ENCODE measurements at places on chromosomes 5 and 9.

DNA sequence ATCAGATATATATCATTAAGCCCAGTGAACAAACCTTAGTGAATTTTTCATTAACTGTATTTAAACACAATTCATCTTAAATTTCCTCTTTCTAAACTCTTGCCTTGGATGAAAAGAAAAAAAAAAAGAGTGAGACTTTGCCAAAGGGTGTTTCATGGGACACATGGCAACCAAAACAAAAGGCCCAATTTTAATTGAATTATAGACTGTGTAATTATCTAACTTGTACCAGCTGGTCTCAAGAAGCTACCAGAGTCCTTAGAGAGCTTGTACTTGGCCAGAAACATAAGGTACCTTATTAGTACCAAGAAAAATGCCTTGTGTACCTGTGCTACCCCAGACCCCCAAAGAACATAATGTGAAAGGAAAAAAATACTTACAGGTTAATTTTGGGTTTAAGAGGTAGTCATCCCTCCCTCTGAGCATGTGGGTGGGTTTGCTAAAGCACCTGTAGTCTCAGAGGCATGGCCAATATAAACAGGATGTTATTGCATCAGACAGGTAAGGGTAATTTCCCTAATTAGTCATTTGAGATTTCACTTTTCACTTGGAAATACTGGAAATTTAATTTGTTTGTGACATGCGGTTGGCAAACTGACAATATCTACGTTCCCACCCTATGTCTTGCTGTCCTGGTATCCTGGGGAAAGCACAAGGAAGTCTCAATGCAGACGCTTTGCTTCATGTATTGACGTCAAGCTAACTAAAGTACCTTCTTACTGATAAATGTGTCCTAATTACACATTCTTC, 90.1 kb downstream of the SNCAIP start:
- DNase-seq: no peak

GRCh38 chr5:36585701-36586100, 20.7 kb upstream of the SLC1A3 start:
- DNase-seq: no peak

GRCh38 chr9:74500584-74500924, 3.4 kb downstream of the RORB start:
- no peak for DNase-seq

GRCh38 chr9:83583151-83584014, 39.6 kb upstream of the IDNK start:
- peak; percentile 5 for DNase-seq

- no peak for DNase-seq
These were observed 213.6 kb downstream of the PAX5 start for GRCh38 chr9:36820392-36820861.

DNA sequence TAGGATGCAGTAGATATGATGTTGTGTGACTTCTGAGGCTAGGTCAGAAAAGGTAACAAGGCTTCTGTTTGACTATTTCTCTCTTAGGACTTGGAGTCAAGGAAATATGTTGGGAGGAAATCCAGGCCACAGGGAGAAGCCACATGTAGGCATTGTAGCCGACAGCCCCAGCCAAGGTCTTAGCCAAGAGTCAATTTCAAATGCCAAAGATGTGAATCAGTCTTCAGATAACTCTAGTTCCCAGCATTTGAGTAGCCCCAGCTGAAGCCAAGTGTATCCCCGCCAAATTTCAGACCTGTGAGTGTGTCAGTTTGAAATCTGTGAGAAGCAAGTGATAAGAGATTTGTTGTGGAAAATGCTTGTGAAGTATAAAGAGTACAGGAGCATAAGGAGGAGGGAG, 38.1 kb upstream of the ISL1 start:
- DNase-seq: no peak

DNA sequence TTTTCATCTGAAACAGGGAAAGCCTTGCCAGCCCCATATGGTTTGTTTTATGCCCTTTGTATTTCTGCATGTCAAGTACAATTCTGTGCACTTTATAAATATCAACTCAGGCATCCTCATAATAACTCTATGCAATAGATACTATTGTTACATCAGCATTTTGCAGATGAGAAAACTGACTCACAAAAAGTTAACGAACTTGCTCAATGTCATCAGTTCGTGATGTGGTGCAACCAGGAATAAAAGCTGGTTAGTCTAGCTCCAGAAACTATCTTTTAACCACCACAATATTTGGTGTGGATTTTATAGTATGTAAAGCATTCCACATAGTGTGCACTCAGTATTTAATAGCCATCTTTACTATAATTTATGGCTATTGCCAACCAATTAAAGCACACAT, 134.9 kb downstream of the MRPS30 start:
- DNase-seq: no peak

- no peak for DNase-seq
These were observed 250.7 kb downstream of the KCTD16 start for GRCh38 chr5:144421411-144421810.

- no peak for DNase-seq
These were observed 272.7 kb upstream of the MVB12B start for GRCh38 chr9:126053913-126054312.

DNA sequence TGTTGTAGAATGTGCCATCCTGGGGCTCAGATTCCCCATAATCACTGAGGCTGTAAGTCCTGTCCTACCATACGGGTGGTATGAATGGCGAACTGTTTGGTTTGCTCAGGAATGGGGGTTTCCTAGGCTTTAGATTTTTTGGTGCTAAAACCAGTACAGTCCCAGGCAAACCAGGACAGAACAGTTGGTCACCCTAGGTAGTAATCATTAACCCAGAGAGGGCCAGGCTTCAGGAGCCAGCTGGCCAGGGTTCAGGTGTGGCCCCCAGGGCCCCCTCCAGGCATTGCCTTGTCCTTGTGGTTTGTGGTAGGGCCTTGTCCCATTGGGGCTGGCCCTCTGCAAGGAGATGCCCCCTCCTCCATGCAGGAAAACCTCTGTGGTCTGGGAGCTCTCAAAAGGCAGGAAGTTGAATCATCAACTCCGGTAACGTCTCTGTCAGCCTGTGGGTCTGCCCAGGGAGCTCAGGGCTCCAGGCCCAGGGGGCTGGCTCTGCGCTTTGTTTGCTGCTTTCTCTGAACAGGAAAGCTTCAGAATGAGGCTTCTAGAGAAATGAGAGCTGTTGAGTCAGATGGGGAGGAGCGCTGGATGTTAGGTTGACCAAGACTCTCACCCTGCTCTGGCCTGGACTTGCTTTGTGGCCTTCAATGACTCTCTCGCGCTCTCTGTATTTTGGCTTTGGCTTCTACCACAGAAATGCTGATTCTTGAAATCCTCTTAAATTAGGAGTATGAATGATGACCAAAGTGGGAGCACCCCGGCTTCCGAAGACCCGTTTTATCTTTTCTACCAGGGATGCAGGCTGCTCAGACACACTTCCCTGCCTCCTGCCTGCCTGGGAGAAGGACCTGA, 22.2 kb upstream of the JADE2 start:
- peak; percentile 62 for DNase-seq

- no peak for DNase-seq
These were observed 14.0 kb downstream of the IL33 start for GRCh38 chr9:6229619-6230018.

DNA sequence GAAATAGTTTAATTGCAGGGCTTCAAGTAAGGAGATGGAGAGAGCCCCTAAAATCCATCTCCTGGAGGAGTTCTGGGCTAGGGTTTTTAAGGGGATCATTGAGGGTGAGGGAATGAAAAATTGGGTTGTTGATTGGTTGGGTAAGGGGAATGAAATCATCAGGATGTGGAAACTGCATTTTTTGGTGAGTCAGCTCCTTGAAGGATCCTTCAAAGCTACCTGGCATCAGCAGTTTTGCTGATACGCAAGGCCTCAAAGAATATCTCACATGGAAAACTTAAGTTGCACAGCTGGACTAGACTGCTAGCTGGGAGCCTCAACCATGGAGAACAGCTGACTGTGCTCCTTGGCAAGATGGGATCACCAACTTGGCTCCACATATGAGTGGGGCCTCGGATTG, 136.7 kb downstream of the FGF10 start:
- no peak for DNase-seq

DNA sequence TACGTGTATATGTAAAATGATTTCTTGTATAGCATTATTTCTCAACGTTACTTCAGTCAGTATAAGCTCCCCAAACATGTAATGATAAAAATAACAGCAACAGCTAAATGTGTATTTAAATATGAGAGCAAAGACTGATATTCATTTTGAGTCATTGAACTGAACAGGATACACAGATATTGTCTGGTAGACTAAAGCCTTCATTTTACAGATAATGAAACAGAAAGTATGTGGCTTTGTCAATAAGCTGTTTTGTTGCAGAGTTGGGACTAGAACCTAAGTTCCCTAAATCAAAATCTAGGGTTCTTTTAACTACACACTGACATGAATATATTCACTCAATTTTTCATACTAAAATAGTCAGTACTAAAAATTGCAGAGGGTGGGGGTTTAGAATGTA, 80.4 kb upstream of the MARCHF11 start:
- no peak for DNase-seq

GRCh38 chr5:37448941-37449340, 69.8 kb downstream of the WDR70 start:
- DNase-seq: no peak

DNA sequence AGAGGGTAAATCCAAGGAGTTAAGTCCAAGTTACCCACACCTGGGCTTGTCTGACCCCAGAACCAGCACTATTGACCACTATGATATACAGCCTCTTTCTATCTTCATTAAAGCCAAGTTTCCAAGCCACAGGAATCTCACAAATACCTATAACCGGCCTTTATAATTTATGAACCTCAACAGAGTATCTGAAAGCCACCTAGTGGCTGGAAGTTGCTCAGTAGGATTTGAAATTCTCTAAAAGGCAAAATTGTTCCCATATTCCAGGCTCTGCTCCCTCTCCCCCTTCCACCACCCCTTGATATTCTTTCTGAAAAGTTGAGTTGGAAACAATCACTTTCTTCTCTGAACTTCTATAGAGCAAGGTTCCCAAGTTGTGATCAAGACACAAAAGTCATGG, 106.4 kb upstream of the GPR151 start:
- DNase-seq: no peak

DNA sequence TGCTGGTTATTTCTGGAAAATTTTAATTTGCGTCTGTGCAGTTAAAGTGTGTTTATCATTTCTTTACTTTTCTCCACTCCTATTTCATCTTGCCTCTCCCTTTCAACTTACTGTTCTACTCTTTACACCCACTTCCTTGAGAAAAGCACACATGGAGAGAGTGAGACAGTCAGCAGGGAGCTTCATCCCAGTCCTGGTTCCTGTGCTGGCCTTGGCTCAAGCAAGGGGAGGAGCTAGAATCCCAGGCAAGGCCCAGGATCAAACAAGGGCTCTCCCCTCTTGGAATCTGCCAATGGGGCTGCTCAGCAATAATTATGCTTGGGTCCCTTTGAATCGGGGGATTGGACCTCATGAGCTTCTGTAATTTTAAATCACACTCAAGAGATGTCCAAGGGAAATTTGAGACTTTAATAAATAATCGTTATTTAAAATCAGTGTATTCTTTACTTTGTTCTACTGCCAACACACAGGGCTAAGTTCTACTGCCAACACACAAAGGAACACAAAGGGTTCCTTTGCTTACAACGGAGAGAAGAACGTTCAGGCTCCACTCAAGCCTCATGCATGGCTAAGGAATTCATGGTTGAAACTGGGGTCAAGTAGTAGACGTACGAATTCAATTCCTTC, 439.3 kb upstream of the DAB2 start:
- DNase-seq: no peak

GRCh38 chr9:77847626-77848025, 184.0 kb downstream of the GNAQ start:
- no peak for DNase-seq

DNA sequence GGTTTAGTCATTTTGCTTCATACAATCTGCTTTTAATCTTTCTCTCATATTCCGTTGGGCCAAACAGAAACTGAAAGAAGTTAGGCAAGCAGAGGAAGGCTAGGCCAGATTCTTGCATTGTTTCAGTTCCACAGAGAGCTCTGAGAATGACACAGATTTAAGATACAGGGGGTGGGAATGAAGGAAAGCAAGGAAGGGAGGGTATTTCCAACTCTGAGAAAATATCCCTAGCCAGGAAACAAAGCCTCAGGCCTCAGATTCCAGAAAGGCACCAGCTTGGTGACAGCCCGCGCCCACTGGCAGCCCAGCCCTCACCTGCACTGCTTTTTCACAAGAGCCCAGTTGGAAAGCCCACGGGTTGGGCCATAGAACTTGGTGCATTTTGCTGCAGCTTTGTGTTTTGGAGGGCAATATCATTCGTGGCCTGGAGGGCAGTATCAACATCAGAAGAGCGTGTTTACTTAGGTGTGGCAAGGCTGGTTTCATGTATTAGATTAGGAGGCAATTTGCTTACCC, 63.5 kb downstream of the ENC1 start:
- DNase-seq: no peak

DNA sequence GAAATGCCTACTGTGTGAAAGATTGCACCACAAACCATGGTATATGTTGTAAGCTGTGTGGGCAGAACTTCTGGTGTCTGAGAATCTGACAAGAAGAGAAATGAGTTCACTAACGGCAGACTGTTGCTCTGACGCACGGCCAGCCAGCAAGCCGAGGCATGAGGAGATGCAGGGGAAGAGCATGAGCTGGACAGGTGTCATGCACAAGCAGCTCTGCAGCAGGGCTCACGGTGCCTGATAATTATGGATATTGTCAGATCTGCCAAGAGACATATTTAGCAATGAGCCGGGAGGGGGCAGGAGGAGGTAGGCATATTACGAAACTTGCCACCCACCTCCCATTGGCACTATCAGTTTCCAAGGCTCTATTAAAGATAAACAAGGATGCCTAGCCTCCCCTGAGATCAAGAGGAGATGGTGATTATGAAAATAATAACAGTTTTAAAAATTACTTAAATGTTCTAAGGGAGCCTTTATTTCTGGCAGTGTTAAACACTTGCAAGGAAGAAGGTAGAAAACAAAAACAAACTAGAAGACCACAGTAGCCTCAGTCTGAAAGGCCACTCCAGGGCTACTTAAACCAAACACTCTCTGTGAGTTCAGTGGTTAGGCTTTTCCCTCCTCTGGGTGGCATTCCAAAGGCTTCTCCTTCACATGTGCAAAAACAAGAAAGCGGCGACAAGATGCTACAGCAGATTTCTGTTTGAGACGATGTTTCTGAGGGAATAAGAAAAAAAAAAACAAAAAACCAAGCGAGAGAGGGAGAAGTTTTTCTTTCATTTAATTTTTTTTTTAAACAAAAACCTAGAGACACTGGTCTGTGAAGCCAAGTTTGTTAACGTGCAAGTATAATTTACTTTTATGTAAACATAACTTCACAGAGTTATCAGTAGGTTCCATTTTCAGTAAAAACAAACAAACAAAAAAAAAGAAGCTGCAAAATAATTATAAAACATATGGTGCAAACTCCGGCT, 339.5 kb downstream of the BNC2 start:
- no peak for DNase-seq

- no peak for DNase-seq
These were observed 335.1 kb upstream of the DMAC1 start for GRCh38 chr9:8134635-8135034.

Measured in CMK (cell line).